ENCODE measurements at places on chromosomes 16 and 17. TPM values are rescaled to one million over a fixed set of nuclear protein-coding genes. Genes with fewer than 3 reads are reported as not detected.

The MT2A gene
- total RNA-seq = 2,510 TPM

The CEP131 gene
- total RNA-seq = 7.8 TPM

The KCNG4 gene
- total RNA-seq = not detected

The SHPK gene
- 15.0 TPM for total RNA-seq

The TUBD1 gene
- 11.3 TPM for total RNA-seq

The PLXDC1 gene
- total RNA-seq = 0.02 TPM

The MFSD11 gene
- total RNA-seq = 20.7 TPM

The PIK3R6 gene
- total RNA-seq = not detected

The MYL4 gene
- not detected for total RNA-seq

The GPRC5B gene
- total RNA-seq = 35.6 TPM

The ZNF500 gene
- 9.2 TPM for total RNA-seq

The PTX4 gene
- not detected for total RNA-seq

The CDRT15 gene
- total RNA-seq = not detected
